AML-193 (cell line): ENCODE measurements at places on chromosomes 12 and 14.

DNA sequence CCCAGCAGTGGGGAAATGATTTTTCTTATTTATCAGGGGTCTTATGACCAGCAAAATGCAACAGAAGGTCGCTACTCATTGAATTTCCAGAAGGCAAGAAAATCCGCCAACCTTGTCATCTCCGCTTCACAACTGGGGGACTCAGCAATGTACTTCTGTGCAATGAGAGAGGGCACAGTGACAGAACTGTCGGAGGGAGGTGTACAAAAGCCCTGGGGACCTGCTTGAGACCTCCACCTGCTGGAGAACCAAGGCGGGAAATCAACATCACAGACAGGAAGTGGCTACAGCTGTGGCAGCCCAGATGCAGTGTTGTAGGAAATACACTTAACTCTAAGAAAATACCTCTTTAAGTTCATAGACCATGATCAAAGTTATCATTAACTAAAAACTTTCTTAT lies 250.9 kb upstream of the OR4E1 start:
- no peak for DNase-seq

DNA sequence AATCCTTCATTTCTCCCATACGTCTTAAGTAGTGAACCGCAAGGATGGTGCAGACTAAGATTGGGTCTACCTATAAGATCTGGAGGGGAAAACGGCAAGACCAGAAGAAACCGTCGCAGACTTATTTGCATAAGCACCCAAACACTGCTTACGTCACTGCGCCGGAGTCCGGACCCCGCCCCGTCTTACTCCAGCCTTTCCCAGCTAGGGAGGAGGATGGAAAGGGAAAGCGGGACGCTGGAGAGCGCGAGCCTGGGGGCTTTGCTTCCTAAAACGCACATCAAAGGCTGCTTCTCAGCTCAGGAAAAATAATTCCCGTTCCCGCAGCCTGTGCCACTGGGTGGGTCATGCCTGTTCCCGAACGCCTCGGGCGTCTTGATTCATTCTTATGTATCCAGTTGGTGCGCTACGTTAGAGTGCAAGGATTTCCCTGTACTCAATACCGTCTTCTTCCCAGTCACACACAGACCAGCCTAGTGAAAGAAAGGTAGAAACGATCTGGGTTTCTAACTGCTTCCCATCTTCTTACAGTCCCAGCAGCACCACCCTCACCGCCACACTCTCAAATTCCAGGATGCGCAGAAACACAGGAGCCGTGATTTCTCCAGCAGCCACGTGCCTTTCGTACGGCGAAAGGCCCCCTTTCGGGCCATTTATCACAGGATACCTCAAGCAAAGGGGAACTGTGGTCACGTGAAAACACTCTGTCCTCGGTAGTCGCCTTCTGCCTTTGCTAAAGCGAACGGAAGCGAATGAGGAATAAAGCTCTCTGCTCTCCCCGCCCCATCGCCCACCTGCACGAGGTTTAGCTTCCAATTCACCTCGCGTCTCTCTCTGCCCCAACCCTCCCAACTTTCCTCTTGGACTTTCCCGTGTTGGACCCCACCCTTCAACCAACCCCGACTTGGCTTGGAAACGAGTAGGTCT lies 1.1 kb downstream of the SLC6A15 start:
- DNase-seq = no peak

DNA sequence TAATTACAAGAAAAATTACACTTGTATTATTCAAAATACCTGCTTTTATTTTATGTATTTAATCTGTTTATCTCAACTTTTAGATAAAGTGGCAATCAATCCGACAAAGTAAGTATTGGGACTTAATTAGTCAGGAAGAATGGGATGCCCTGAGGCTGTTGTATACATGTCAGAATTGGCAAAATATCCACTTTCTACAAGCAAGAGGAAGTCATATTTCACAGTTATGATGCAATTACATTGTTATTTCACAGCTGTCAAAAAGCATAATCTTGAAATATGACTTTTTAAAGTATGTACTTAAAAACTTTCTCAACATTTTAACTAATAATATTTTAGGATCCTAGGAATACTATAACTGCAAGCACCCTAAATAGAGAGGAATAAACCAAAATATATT lies 357.1 kb upstream of the MGAT4C start:
- no peak for DNase-seq

DNA sequence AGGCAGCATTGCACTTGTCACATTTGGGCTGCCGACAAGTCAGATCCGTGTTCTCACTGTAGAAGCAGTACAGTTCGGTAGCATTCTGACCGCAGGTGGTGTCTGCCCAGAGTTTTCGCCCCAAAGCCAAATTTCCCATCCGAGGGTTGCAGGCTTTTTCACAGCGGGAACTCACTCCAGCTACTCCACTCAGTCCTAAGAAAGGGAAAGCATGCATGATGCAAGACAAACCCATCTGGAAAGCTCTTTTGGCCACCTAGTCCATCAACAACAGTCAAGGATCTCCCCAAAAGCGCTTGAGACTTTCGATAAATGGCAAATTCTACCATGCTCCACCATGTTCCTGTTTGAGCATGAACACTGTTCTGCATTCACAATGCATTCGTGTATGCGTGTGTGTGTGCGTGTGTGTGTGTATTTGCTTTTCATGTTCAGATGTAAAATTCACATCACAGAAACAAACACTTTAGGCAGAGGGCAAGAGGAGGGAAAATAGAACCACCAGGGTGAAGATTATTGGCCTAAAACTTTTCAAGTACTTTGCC lies 3.2 kb downstream of the NTN4 start:
- DNase-seq = no peak

- DNase-seq = no peak
These were observed 411.4 kb upstream of the LMO3 start for GRCh38 chr12:17017402-17017801.

GRCh38 chr12:97977870-97978405 lies 515.3 kb downstream of the RMST start:
- DNase-seq = no peak
